Kidney glomerular epithelial cell (primary cell): ENCODE measurements at places on chromosomes 5 and 9.

GRCh38 chr9:78209127-78209526, 26.7 kb upstream of the CEP78 start:
- no peak for DNase-seq

DNA sequence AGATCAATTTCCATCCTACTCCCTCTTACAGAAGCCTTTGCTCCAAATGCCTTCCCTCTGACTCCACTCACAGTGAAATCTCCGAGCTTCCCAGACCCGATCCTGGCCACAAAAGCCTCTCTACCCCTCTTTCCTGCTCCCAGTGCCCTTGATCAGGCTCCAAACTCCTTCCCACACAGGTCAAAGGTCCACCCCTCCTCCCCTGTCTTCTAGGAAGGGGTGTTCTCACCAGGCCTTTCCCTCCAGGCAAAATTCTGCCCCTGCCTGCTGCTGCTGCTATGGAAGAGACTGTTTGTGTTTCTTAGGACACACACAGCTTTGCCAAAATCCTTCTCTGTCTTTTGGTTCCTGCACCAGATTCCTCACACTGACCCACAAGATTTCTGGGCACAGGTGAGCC, 85.8 kb upstream of the ALDH1A1 start:
- no peak for DNase-seq

- peak; percentile 36 for DNase-seq
These were observed at the start of gene ADAMTS19 for GRCh38 chr5:129459777-129460671. TSS of gene ADAMTS19 (plus strand) at chr5:129460298. CDS start at chr5:129460392, 94 bp downstream.

GRCh38 chr5:41281215-41281810, 68.0 kb upstream of the C6 start:
- DNase-seq: no peak

- DNase-seq: peak; percentile 41
These were observed 113.2 kb downstream of the PALM2AKAP2 start for GRCh38 chr9:109893241-109893640.

GRCh38 chr9:107547303-107547702, 57.7 kb upstream of the KLF4 start:
- DNase-seq: no peak

DNA sequence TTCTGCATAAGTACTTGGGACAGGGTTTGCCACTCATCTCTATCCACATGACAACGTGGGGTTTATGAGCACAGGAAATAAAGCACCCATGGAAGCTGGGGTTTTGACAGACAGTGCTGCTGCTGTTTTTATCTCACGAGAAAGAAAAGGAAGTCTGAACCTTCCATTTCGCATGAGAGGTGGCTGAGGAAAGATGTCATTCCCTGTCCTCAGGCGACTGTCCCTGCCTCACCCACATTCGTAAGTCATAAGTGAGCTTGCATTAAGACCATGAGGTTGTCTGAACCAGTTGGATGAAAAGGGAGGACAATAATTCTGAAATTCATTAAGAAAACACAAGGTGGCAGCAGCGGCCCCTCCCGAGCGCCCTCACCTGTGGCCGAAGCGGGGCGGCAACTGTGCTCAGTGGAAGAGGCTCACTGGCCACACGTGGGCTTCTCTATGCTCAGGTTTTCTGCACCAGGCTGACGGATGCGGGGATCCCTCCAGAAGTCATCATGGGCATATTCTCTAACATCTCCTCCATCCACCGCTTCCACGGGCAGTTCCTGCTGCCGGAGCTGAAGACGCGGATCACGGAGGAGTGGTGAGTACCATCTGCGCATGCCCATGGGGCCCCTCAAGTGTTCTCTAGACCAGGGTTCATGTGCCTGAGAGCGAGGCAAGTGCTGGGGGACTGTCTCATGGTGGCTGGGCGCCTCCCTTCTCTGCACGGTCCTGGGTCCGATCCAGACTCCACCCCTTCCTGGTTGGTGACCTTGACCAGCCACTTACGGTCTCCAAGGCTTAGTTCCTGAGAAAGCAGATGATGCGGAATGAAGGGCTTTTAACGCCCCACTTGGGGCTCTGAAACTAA, 54.7 kb upstream of the SUSD3 start:
- peak; percentile 21 for DNase-seq

GRCh38 chr9:94553029-94553938, 1.6 kb upstream of the PCAT7 start:
- DNase-seq: no peak

DNA sequence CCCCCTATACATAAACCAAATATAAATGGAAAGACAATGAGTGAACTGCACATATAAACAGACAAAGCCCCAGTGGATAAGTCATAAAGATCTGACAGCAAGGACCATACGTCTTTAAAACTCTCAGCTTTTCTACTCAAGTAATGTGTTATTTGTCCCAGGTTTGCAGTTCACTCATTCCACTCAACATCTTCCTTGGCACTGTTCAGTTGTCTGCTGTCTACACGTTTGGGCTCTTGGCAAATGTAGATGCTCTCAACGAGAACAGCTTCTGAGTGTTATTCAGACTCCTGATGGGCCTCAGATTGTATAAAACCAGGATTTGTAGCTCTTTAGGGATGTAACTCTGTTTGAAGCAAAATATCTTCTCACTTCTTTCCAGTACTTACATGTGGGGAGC, 198.2 kb upstream of the SEMA6A start:
- no peak for DNase-seq

DNA sequence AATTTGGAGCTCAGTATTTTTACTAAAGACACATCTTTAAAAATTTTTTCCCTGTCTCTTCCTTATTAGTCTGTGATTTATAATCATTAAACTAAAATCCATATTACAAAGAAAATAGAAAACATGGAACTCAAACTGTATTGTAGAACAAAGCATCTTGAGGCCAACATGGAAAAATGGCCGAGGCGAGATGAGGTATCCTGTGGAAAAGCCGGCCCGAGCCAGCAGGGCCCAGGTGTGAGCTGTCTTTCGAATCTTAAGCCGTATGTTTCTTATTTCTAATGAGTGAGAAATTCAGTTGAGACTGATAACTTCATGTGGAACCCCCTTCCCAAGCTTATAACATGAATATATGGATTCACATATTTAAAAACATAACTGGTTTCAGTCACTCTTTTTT, 170.4 kb upstream of the OTULINL start:
- DNase-seq: no peak

- no peak for DNase-seq
These were observed 29.6 kb downstream of the KCNIP1 start for GRCh38 chr5:170533383-170533782.

- no peak for DNase-seq
These were observed 75.2 kb downstream of the PHF2 start for GRCh38 chr9:93651521-93651950.

DNA sequence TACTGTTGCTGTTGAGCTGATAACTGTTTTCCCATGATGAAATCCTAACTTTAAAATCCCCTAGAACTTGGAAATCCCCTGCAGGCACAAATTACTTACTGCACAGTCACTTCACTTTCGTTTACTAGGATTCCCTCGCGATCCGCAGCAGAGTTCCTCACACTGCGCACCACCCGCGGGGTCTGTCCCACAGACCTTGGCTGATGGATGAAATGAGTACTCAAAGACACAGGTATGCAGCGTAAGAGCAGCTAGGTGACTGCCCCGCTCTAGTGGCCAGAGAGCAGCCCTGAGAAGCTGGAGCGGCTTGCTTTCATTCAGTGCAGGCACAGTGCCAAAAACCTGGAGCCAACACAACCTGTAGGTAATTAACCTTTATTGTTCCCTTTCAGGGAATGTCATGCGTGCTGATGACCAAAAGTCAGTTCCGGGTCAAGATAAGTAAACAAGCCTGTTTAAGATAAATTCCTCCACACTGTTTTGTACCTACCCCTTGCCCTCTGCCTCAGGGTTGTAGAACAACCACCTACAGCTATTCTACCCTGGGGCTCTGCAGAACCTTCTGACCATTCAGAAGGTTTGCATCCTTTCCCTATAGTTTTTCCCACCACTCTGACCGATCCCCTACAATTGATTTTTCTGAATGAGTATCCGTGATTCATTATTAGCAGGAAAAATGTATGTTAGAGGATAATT, 191.2 kb downstream of the CDH9 start:
- no peak for DNase-seq

DNA sequence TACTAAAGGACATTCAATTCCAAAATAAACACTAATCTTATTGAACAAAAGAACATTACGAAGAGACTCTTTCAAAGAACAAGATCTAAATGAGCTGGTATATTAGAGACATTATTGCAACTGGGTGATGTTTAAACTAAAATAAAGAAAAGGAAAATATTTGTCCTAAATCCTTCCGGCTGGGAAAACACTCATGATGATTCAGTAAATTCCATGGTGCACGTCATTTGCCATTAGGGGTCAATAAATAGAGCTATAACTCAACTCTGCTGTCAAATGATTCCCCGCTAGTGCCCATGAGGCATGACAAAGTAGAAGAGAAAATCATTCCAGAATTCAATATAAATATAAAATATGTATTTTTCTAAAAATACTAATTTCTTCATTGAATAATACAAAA, 565.5 kb upstream of the TUSC1 start:
- peak; percentile 85 for DNase-seq

GRCh38 chr5:111143910-111144309, 51.8 kb downstream of the WDR36 start:
- DNase-seq: peak; percentile 57

DNA sequence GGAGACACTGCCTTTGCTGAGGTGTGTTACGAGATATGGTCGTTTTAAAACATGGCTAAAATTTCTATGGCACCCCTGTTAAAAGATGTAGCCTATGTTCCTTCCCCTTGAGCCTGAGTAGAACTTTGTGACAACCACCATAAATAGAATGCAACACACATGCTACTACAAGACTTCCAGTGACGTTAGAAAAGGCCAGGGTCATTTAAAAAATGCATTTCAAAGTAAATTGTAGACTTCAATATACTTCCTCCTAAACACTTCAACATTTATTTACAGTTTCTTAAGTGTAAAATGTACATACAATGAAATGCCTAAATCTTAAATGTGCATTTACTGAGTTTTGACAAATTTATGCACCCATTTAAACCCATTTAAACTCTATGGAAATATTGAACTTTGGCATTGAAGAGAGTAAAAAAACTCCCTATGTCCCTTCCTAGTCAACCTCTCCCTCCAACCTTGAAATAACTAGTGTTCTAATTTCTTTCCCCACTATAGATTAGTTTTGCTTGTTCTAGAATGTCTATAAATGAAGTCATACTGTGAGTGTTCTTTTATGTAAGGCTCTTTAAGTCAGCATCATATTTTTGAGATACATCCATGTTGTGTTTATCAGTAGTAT, 160.5 kb downstream of the SLC12A2 start:
- no peak for DNase-seq

- no peak for DNase-seq
These were observed 271.2 kb downstream of the EDIL3 start for GRCh38 chr5:84113246-84114105.

- no peak for DNase-seq
These were observed 205.5 kb downstream of the MEF2C start for GRCh38 chr5:88677376-88677895.

DNA sequence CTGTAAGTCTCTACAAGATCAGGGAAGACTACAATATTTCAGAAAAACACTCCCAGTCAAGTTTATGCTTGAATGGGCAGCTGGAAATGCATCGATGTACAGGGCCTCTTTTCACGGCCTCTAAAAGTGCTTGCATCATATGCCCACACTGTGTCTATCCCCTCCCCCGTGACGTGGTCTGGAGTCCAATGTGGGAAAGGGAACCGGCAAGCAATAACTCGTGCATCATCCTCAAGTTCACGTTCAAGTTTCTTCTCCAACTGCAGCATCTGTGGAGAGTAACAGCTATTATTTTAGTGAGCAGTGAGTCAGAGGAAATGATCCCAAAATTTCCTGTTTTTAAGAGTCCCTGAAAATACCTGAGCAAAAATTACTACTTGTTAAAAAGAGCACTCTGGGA, 22.3 kb downstream of the ATPSCKMT start:
- no peak for DNase-seq

- DNase-seq: no peak
These were observed 352.3 kb downstream of the PTPRD start for GRCh38 chr9:10260501-10260900.

DNA sequence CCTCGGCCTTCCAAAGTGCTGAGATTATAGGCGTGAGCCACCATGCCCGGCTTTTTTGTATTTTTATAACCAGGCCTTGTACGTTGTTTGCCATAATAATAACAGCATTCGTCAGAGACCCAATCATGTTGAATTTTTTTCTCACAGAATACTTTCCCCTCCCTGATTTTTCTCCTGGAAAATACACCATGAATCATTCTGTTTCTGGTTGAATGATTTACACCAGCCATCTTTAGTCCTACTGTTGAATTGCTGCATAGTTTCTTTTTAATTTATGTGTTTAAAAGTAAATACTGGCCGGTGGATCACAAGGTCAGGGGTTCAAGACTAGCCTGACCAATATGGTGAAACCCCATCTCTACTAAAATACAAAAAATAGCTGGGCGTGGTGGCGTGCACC, 3.5 kb downstream of the CNOT8 start:
- peak; percentile 60 for DNase-seq

GRCh38 chr5:82796643-82797416, 280.4 kb downstream of the TMEM167A start:
- no peak for DNase-seq
